GM03348 (cell line): ENCODE measurements at places on chromosomes 4 and X.

DNA sequence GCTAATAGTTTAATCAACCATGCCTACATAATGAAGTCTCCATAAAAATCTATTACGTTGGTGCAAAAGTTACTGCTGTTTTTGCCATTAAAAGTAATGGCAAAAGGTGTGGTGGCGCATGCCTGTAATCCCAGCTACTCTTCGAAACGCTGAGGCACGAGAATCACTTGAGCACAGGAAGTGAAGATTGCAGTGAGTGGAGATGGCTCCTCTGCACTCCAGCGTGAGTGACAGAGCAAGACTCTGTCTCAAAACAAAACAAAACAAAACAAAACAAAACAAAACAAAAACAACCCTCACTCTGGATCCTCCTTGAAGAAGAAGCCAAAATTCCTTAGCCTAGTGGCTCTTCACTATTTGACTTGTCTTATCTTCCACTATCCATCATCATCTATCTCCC lies 78.0 kb downstream of the MSN start:
- DNase-seq, result no peak

- DNase-seq, result no peak
These were observed 68.3 kb upstream of the RBPJ start for GRCh38 chr4:26252349-26253025.

- DNase-seq, result peak; percentile 50
These were observed 71.1 kb downstream of the DCLK2 start for GRCh38 chr4:150149381-150149780.

GRCh38 chr4:154781983-154782293 lies 866 bp downstream of the RBM46 start:
- peak; percentile 4 for DNase-seq

- peak; percentile 24 for DNase-seq
These were observed 1467.4 kb downstream of the C4orf33 start for GRCh38 chr4:130563185-130563888.

- no peak for DNase-seq
These were observed 239.0 kb downstream of the SLITRK2 start for GRCh38 chrX:146056511-146057081.

- DNase-seq, result no peak
These were observed 67.1 kb downstream of the MED28 start for GRCh38 chr4:17681281-17682221.

- no peak for DNase-seq
These were observed 44.5 kb downstream of the STIM2 start for GRCh38 chr4:26905172-26905571.

DNA sequence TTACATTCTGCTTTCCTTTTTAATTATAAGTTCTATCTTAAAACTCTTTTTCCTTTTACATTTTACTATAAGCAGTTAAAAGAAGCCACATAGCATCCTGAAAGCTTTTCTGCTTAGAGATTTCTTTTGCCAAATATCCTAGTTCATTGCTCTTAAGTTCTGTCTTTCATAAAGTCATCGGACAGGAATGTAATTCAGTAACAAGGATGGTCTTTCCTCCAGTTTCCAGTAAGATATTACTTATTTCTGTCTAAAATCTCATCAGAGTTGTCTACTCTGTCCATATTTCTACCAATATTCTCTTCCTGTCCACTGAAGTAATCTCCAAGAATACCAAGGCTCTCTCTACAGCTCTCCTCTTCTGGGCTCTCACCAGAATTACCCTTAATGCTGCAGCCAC lies 37.5 kb upstream of the ADH1C start:
- DNase-seq, result peak; percentile 20

DNA sequence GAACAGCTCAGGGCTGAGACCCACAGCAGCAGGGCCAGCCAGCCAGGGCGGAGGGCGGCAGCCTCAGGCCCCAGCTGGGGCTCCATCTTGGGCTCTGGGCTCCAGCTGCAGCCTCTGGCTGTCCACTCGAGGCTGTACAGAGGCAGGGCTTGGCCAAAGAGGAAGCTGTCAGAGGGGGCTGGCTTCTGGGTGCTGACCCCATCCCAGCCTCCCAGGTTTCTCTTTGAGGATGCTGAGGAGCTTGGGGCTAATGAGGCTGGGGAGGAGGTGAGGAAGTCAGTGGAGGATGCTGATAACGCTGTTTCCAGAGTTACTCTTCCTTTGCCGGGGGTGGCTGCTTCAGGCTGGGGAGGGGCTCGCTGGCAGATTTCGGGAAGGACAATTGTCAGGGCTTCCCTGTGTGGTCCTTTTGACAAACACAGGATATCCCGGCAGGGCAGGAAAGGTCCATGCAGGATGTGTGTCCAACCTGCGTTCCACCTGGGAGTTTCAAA lies at the start of gene DIPK2B:
DIPK2B (minus strand) TSS at position 136 of the 494 bp plus-strand sequence; CDS start at position 86, 50 bp downstream.
- no peak for DNase-seq

- no peak for DNase-seq
These were observed 8.2 kb downstream of the SLC38A5 start for GRCh38 chrX:48461830-48462229.

DNA sequence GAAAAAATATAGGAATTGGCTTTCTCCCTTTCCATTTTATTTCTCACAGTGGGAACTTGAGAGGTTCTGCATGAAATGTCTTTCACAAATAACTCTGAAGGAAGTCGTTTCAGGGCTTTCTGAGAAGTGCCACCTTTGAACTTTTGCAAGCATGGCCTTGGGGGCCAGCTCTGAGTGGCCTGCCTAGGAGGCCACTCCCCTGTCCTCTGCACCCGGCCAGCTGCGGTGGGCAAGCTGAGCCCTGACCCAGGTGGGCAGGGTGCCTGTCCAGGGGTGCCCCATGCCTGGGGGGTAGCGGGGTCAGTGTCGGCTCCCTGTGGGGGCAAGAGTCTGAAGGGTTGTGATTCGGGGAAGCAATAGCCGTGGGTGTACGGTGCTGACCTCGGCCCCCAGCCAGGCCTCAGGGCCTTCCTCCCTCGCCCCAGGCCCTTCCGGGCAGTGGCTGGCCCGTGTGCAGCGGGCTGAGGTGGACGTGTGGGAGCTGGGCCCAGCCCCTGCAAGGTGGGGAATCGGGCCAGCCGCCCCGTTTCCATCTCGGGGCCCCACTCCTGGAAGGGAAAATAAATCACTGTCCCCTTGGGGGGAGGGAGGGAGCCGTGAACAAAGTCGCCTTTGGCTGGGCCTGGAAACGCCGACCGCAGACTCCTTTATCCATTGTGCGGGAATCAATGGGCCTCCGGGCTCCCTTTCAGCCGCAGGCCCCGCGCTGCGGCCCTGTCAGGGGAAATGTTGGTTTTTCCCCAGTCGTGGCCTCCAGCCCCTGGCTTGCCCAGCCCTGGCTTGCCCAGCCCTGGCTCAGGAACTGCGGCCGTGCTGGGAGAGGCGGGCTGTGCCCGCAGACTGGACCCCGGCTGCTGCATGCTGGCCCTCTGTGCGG lies 3.1 kb downstream of the FGFRL1 start:
- no peak for DNase-seq

DNA sequence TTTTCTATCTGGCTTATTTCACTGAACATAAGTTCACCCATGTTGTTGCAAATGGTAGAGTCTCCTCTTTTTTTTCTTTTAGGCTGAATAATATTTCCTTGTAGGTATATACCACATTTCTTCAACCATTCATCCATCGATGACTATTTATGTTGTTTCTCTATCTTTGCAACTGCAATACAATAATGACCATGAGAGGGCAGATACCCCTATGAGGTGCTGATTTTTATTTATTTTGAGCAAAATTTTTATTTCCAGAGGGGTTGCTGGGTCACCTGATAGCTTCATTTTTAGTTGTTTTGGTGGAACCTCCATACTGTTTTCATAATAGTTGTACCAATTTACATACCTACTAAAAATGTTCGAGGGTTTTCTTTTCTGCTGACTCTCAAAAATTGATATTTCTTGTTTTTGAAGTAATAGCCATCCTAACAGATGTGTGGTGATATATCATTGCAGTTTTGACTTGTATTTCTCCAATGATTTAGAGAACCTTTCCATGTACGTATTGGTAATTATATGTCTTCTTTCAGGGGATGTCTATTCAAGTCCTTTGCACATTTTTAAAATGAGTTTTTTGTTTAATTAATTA lies 1697.0 kb downstream of the PCDH7 start:
- DNase-seq, result no peak

- DNase-seq, result no peak
These were observed 56.5 kb upstream of the ATP8A1 start for GRCh38 chr4:42713391-42713790.

DNA sequence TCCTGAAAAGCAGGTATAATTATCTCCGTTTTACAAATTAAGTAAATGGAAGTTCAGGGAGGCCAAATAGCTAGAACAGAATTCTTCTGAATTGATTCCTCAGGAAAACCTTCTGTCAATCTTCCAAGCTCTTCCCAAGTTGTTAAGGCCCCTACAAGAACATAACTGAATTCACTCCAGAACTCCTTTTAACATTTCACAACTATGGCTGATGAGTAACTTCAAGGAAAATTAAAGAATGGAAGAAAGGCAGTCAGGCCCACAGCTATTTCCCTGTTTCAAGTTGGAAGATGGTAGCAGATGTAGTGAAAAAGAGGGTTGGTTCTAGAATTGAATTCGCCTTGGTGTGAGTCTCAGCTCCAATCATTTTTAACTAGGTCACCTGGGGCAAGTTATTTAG lies 15.9 kb downstream of the SETD7 start:
- DNase-seq, result peak; percentile 43

DNA sequence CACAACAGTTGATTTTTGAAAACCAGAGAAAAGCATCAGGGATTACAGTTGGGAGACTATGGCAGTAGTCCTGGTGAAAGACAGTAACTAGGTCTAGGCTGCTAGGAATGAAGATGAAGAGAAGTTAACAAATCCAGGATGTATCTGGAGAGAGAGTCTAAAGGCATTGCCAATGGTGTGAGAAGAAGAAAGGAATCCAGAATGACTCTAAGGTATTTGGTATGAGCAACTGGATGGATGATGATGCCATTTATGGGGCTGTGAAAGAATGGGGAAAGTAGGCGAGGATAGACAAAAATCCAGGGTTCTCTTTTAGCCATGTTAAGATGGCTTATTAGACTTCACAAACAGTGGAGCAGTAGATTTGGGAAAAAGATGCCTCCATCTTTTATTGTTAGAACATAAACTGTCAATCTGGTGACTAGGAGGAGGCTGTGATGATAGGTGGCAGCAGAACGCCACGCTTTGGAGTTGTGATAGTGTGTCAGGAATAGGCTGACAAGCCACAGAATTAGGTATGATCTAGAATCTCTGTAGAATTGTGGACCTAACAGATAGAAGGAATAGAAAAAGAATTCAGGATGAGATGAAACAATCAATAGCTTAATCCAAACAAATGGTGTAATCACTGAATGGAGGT lies 27.3 kb upstream of the JADE1 start:
- peak; percentile 67 for DNase-seq

- no peak for DNase-seq
These were observed 65.5 kb upstream of the GNPDA2 start for GRCh38 chr4:44791831-44792230.

- DNase-seq, result no peak
These were observed 3.2 kb downstream of the CTAG2 start for GRCh38 chrX:154650221-154650510.

DNA sequence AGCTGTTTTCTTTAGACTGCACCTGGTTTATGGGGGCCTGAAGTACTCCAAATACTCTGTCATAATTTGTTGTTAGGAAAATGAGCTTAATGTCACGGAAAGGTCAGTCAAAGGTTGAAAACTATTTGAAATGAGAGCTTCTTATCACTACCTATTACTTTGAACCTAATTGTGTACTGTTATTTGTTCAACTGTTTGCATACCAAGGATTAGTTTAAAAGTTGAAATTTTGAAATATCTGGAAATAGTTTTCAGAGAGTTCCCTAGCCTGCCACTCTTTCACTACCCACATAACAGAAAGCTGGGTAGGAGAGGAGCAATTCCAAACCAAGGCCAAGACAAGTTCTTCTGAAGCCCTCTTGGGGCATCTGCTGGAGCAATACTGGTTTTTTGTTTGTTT lies 28.0 kb upstream of the AP1AR start:
- DNase-seq, result no peak

- no peak for DNase-seq
These were observed 1.8 kb upstream of the KLHL4 start for GRCh38 chrX:87515836-87516235.

- DNase-seq, result peak; percentile 44
These were observed 151.5 kb downstream of the CORIN start for GRCh38 chr4:47686294-47686872.

GRCh38 chr4:95599777-95600400 lies 51.1 kb upstream of the UNC5C start:
- DNase-seq, result no peak

- peak; percentile 50 for DNase-seq
These were observed 2.8 kb downstream of the SFRP2 start for GRCh38 chr4:153785910-153786721.

DNA sequence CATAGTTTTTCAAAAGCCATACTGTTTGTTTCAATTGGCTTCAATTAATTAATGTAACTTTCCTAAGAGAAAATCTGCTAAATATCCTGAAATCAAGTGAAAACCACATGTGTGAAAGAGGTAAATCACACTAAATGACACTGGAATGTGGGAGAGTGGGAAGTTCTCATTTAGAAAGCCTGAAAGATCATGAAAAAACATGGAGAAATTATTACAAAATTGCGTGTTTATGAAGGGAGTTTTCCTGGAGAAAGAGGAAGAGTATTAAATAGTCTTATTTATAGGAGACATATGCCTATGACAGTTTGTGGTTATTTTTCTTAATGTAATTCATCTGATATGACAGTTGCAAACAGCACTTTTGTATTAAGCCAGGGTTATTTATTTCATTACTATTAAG lies 183.7 kb downstream of the DKK2 start:
- DNase-seq, result peak; percentile 6

GRCh38 chr4:74653331-74654229 lies 140.7 kb downstream of the BTC start:
- no peak for DNase-seq
